Ovary (tissue), 10 donors: ENCODE measurements at places on chromosomes 2 and 18. TPM values are rescaled to one million over a fixed set of nuclear protein-coding genes. Genes with fewer than 3 reads are reported as not detected.

GRCh38 chr2:107742460-107743027 lies 84.1 kb upstream of the RGPD4 start:
- no peaks in the 10 kb centered on the region for H3K4me1 ChIP-seq
- H3K4me3 ChIP-seq = no peak overlapping the region
- DNase-seq = no peak
- H3K27ac ChIP-seq = no peak overlapping the region

DQX1 gene
- 1.1 TPM for total RNA-seq

- no peak overlapping the region for H3K4me3 ChIP-seq
- H3K27me3 ChIP-seq = no peaks in the 10 kb centered on the region
- DNase-seq = no peak
- H3K36me3 ChIP-seq = no peaks in the 10 kb centered on the region
Measured at GRCh38 chr2:64485961-64486360, 32.0 kb downstream of the LGALSL start.

GRCh38 chr2:219706823-219707281 lies 79.4 kb downstream of the SLC4A3 start:
- H3K36me3 ChIP-seq = no peaks in the 10 kb centered on the region
- peaks cover 2% of the 10 kb centered on the region for H3K4me1 ChIP-seq
- H3K4me3 ChIP-seq = no peak overlapping the region
- H3K27ac ChIP-seq = no peak overlapping the region
- DNase-seq = no peak
- no peaks in the 10 kb centered on the region for H3K27me3 ChIP-seq

RBM45 gene
- 8.3 TPM for total RNA-seq

- no peak overlapping the region for H3K27ac ChIP-seq
- H3K27me3 ChIP-seq = no peaks in the 10 kb centered on the region
- no peaks in the 10 kb centered on the region for H3K36me3 ChIP-seq
- no peak for DNase-seq
- no peak overlapping the region for H3K4me3 ChIP-seq
- H3K4me1 ChIP-seq = no peaks in the 10 kb centered on the region
Measured at GRCh38 chr2:24682304-24682703, 110.9 kb downstream of the PTRHD1 start.

GRCh38 chr18:34128436-34128835 lies 96.3 kb downstream of the NOL4 start:
- H3K36me3 ChIP-seq = no peaks in the 10 kb centered on the region
- no peak overlapping the region for H3K4me3 ChIP-seq
- no peak overlapping the region for H3K27ac ChIP-seq
- DNase-seq = no peak
- no peaks in the 10 kb centered on the region for H3K27me3 ChIP-seq

CPO gene
- 0.28 TPM for total RNA-seq

DNA sequence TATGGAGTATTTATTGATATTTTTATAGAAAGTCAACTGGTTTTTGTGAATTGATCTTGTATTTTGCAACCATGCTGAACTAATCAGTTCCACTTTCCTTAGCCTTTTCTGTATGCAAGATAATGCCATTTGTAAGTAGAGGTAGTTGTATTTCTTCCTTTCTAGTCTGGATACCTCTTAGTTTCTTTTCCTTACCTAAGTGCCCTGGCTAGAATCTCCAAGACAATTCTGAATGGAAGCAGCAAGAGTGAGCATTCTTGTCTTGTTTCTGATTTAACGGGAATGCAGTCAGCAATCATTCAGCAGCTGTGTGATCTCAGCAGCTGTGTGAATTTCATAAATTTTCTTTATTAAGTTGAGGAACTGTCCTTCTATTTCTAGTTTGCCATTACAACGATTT lies 73.4 kb downstream of the NRXN1 start:
- DNase-seq = no peak
- H3K27me3 ChIP-seq = no peaks in the 10 kb centered on the region
- no peak overlapping the region for H3K4me3 ChIP-seq

KCNG2 gene
- 0.20 TPM for total RNA-seq

CD8B2 gene
- not detected for total RNA-seq

GRCh38 chr2:11788461-11789124 lies 42.2 kb downstream of the LPIN1 start:
- H3K36me3 ChIP-seq = no peaks in the 10 kb centered on the region
- H3K4me3 ChIP-seq = no peak overlapping the region
- no peaks in the 10 kb centered on the region for H3K27me3 ChIP-seq
- H3K27ac ChIP-seq = no peak overlapping the region

- no peak overlapping the region for H3K27ac ChIP-seq
- H3K4me1 ChIP-seq = no peaks in the 10 kb centered on the region
Measured at GRCh38 chr2:171201271-171201670, 40.6 kb upstream of the TLK1 start.

MC2R gene
- total RNA-seq = not detected

- H3K36me3 ChIP-seq = no peaks in the 10 kb centered on the region
- DNase-seq = no peak
- no peaks in the 10 kb centered on the region for H3K27me3 ChIP-seq
Measured at GRCh38 chr18:21686282-21687105, 18.1 kb downstream of the ABHD3 start.

GAL3ST2 gene
- 0.27 TPM for total RNA-seq

DNA sequence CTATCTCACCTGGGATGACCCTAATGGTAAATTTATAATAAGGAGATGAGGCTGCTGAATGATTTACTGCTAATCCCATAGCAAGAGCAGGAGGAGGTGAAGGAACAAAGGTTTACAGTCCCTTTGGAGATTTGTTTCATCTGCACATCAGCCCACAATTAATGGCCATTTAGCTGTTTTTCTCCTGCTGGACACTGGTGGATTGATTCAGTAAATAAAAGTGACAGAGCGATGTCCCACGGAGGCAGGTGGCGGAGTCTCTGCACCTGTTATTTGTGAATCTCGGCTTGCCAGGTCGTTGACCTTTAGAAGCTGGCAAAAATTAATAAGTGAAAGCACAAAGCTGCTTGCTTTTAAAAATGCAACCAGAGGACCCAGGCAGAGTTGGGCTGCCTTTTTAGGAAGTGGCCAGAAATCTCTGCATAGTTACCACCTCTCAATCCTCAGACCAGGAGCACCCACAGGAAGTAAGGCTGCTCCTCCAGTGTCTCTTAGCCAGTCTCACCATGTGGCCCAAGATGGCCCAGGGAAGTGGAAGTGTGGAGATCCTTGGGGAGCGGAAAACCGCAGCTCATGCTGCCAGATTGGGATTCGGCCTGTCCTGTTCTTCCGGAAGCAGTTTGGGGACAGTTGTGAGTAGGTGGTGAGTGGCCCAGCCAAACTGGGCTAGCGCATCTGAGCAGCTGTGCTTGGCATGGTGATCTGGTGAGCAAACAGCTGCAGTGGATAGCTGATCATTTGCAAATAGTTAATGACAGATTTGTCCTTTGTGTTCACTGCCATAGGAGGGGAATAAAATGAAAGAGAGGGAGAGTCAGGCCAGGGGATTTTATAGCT lies 1005.7 kb upstream of the PIK3C3 start:
- H3K4me3 ChIP-seq = no peak overlapping the region
- no peaks in the 10 kb centered on the region for H3K4me1 ChIP-seq
- DNase-seq = no peak
- no peaks in the 10 kb centered on the region for H3K27me3 ChIP-seq

- H3K27ac ChIP-seq = no peak overlapping the region
- no peak for DNase-seq
- no peak overlapping the region for H3K4me3 ChIP-seq
Measured at GRCh38 chr2:216493334-216493685, 5.3 kb upstream of the RPL37A start.

HOXD4 gene
- 12.7 TPM for total RNA-seq

GRCh38 chr2:71832388-71832787 lies 315.3 kb downstream of the CYP26B1 start:
- H3K36me3 ChIP-seq = no peaks in the 10 kb centered on the region
- no peak for DNase-seq
- no peak overlapping the region for H3K4me3 ChIP-seq
- H3K27ac ChIP-seq = no peak overlapping the region
- H3K4me1 ChIP-seq = no peaks in the 10 kb centered on the region

RALB gene
- 36.0 TPM for total RNA-seq

SALL3 gene
- 0.13 TPM for total RNA-seq
